ENCODE measurements at places on chromosomes 13 and 19. TPM values are rescaled to one million over a fixed set of nuclear protein-coding genes. Genes with fewer than 3 reads are reported as not detected.

GRCh38 chr13:98999639-98999952 lies 21.7 kb upstream of the DOCK9 start:
- DNase-seq, result no peak

Gene PGLYRP2
- not detected for total RNA-seq

DNA sequence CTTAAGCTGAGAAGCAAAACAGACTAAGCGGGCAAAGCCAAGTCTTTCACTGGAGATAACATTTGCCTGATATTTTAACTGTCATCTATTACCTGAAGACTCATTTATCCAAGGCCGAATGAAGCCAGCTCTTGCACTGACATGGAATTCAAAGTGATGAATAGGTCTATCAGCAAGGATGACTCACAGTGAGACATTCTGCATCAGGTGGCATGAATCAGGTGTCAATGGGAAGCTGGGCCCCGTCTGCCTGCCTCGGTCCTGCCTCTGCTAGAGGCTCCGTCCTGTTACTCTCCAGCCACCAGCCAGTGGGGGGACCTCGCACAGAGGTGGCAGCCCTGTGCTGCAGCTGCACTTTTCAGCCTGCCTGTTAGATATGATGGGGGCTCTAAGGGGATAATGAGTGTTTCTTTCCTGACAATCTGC lies 23.5 kb downstream of the STARD13 start:
- peak; percentile 66 for DNase-seq

Gene CEBPA
- total RNA-seq, result 3.7 TPM

- no peak for DNase-seq
Measured at GRCh38 chr13:43270130-43270830, 246.9 kb downstream of the DNAJC15 start.

DNA sequence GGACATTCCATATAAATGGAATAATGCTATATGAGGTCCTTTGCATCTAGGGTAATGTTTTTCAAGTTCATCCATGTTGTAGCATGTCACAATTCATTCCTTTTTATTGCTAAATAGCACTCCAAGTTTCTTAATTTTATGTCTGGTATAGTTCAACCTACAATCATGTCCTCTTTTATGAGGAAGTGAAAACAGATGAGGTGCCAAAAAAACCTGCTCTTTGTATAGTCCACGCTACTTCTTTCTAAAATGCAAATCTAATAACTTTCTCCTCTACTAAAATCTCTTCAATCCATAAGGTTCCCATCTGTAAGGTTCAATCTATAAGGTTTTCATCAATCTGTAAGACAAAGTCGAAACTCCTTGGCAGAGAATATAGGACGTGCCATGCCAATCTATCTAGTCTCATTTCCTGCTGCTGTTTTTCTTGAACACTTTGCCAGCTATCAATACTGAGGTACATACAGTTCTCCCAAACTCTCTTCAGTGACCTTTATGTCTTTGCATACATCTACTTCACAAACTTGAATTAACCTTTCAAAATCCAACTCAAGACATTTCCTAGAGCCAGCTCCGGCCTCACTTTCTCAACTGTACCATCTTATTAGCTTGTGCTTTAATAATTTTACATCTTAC lies 33.7 kb downstream of the INTS6 start:
- DNase-seq, result no peak

- DNase-seq, result peak; percentile 71
Measured at GRCh38 chr19:42178791-42179674, 38.4 kb downstream of the DEDD2 start.

GRCh38 chr19:14475251-14476073 lies at the start of gene PTGER1:
Gene PTGER1, minus strand, starts transcription at chr19:14475354. Its CDS starts 1,034 bp downstream, at chr19:14474320.
- peak; percentile 69 for DNase-seq

Gene CRB3
- total RNA-seq, result 32.1 TPM

All from H9 (cell line).